ENCODE measurements at places on chromosomes 16 and 17.

GRCh38 chr16:58377932-58378331 lies 14.3 kb upstream of the GINS3 start:
- DNase-seq = no peak

- peak; percentile 73 for DNase-seq
These were observed at the start of gene RAP1GAP2 for GRCh38 chr17:2796164-2797125. Gene RAP1GAP2, plus strand, starts transcription at chr17:2796438. Its CDS starts 90 bp downstream, at chr17:2796528.

DNA sequence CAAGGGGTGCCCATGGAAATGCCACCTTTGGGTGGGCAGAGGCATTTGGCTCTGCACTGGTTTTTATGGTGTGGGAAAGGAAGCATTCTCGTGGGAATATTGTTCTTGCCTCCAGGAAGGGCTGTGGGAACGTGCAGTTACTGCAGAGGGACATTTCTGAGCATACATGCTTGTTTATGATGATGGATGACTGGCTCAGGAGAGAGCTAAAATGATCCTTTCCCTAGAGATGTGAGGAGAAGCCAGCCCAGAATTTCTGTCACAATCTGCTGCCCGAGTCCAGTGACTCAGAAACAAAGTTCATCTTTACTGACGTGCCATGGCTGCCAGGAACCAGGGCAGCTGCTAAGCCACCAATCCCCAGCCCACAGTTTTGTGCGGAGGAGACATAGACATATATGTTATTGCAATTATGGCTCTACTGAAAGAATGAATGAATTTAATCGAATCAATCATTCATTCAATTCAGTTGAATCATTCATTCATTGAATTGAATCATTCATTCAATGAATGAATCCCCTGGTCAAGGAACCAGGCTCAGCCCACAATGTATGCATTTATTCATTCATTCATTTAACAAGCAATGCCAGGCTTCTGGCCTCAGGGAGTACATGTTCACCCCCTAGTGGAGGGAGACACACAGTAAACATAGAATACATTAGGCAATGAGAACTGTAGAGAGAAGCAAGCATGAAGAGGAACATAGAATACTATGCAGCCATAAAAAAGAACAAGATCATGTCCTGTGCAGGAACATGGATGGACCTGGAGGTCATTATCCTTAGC lies 414.4 kb upstream of the HSBP1 start:
- DNase-seq = no peak

GRCh38 chr16:31876951-31877828 lies 3.6 kb downstream of the ZNF267 start:
- DNase-seq = no peak

DNA sequence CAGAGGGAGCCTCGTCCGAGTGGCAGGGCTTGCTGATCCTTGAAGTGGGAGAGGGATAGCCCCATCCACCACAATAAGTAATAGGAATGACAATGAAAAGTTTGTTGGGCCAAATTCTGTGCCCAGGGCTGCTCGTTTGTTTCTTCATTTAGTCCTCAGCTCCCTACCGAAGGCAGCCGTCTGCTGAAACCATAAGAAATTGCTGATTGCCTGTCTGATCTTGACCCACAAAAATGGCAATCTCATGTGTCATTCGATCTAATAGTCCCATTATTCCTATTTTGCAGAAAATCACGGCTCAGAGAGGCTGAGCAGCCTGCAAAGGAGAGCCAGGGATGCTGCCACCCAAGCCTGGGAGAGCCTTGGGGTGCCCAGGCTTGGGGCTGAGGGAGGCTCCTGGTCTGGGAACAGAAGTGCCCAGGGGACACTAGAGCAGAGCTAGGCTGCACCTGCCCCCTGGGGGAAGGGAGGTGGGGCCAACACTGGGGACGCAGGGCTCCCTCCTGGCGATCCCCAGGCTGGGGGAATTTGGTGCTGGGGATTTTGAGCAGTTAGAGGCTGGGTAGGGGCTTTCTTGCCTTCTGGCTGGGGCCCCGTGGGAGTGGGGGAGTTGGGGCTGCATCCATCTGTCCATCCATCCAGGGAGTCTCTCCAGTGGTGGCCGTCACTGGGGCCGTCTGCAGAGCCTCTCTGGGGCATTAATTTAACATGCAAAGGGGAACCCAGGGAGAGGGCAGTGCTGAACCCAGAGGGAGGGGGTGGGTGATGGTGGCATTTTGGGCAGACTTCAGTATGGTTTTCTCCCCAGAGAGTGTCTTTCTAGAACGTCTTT lies 53.5 kb downstream of the SOCS1 start:
- DNase-seq = no peak

DNA sequence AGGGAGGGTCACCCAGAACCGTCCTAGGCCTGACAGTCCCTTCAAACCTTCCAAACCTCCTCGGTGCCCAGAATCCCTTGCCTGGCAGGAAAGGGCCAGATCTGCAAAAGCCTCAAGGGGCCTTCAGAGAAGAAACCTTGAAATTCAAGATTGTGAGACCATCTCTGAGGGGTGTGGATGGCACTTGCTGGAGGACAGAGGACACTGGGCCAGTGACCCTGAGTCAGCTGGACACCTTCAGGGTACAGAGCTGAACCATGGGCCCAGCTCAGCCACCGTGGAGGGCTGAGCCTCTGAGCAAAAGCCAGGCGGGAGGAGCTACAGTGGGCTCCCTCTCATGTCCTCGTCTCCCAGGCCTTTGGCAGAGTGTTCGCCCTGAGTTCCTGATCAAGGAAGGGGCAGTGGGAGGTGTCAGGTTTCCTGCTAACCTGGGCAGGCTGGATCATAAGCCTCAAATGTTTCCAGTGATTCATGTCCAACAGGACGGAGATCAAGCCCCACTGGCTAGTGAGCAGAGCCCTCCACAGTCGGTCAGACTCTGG lies 3.0 kb downstream of the PDILT start:
- DNase-seq = no peak

GRCh38 chr17:6398955-6399354 lies 36.0 kb downstream of the AIPL1 start:
- no peak for DNase-seq

DNA sequence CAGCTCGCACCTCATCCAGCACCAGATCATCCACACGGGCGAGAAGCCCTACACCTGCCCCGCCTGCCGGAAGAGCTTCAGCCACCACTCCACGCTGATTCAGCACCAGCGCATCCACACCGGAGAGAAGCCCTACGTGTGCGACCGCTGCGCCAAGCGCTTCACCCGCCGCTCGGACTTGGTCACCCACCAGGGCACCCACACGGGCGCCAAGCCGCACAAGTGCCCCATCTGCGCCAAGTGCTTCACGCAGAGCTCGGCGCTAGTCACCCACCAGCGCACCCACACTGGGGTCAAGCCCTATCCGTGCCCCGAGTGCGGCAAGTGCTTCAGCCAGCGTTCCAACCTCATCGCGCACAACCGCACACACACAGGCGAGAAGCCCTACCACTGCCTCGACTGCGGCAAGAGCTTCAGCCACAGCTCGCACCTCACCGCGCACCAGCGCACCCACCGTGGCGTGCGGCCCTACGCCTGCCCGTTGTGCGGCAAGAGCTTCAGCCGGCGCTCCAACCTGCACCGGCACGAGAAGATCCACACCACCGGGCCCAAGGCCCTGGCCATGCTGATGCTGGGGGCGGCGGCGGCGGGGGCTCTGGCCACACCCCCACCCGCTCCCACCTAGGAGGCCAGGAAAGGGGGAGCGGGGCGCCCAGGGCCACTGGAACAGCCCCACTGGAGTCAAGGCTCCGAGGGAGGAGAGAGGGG lies 7.5 kb downstream of the ZNF205 start:
- no peak for DNase-seq

DNA sequence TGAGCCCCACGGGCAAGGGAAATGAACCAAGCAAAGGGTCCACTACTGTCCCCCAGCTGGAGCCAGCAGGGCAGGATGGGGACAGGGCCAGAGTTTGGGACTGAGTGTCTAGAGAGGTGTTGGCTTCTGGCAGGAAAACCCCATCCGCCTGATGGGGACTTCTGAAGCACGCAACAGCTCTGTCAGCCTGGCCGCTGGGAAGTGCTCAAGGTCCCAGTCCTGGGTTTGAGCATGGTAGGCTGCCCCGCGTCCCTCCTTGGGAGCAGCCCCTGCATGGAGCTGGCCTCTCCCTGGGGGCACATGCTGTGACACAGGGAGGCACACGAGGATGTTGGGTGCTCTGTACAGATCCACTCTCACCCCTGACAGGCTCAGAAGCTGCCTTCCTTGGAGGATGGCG lies 14.6 kb downstream of the ACE start:
- DNase-seq = no peak

DNA sequence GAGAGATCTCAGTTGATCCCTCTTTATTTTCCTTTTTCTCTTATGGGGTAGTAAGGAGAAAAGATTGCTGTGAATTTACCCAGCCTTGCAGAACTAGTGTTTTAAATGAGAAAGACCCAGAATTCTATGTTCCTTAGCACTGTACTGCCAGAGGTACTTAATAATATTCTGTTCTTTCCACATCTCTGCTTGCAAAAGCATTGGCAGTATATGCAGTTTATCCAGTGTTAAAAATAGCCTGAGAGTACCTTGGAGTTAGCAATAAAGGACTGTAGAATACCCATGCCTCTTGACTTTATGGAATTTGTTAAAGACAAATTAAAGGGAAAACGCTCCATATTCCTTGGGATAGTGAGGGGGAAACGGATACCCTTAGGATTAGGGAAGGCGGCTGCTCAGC lies 11.9 kb downstream of the SLC7A6 start:
- no peak for DNase-seq

DNA sequence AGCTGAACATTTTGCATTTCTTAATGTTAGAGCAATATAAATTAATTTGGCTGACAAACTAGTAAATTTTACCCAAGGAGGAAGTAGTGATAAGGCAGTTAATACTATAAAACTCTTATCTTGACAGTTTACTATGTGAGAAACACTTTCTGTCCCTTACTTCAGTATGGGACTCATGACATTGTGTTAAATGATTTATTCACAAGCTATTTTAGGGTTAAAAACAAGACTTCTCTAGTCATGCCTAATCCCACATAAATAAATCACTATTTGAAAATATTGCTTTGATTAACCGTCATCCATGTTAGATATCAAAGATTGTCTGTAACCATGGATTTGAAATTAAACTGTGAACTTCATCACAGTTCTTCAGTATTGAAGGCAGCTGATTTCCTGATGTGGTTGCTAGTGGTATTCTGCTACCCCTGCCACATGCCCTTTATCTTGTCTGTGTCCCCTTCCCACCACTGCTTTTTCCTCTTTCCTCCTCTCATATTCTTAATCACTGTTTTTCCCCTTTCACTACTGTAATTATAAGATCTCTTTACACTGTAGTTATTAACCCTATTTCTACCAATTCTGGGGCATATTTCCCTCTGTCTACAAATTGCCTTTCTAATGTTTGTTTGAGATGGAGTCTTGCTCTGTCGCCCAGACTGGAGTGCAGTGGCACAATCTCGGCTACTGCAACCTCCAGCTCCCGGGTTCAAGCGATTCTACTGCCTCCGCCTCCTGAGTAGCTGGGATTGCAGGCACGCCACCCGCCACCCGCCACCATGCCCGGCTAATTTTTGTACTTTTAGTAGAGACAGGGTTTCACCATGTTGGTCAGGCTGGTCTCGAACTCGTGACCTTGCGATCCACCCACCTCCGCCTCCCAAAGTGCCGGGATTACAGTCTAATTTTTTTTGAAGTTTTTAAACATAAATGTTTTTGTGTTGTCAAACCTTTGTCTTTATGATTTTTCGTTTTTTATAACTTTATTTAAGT lies 95.6 kb downstream of the STXBP4 start:
- DNase-seq = no peak
